ENCODE measurements at places on chromosomes 5 and 9. TPM values are rescaled to one million over a fixed set of nuclear protein-coding genes. Genes with fewer than 3 reads are reported as not detected.
A peak's percentile ranks its signal among the peaks of the same experiment; 100 is the strongest.

- no peaks in the 10 kb centered on the region for H3K36me3 ChIP-seq
- no peak overlapping the region for H3K27ac ChIP-seq
- no peaks in the 10 kb centered on the region for H3K27me3 ChIP-seq
- DNase-seq, result no peak
These were observed 981.7 kb downstream of the NR2F1-AS1 start for GRCh38 chr5:92599217-92599810.

- H3K4me1 ChIP-seq, result no peaks in the 10 kb centered on the region
- H3K36me3 ChIP-seq, result no peaks in the 10 kb centered on the region
- H3K27ac ChIP-seq, result no peak overlapping the region
- no peak overlapping the region for H3K4me3 ChIP-seq
- DNase-seq, result no peak
- H3K27me3 ChIP-seq, result no peaks in the 10 kb centered on the region
These were observed 101.9 kb downstream of the ADAMTS2 start for GRCh38 chr5:179243333-179243732.

DNA sequence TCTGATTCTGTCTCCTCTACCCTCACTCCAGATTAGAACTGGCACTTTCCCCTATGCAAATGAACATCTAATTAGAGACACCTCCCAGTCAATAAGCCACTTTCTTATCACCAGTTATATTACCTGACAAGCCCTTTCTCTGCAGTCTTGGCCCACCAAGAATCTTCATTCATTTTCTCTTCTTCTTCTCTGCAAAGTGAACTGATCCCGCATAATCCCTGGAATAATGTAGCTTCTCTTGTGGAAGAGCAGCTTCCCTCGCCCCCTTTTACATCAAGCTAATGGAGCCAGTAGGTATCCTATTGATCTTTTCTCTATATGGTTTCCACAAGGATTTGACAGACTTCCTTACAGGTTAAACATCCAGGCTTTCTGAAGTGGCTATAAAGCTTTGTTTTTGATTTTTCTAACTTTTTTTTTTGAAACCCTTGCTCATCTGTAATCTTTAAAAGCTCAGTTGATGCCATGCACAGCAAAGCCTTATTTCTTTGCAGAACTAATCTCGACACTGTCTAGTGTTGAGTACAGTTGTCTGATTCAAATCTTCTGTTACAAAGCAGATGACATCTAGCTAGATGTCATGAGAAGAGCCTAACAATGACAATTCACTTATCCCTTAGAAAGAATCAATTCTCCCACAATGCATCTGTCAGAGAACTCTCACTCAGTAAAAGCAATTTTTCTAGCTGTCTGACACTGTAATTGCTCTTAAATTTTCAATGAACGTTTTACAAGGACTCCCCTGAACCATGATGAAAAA, 281.4 kb downstream of the ISL1 start:
- H3K27ac ChIP-seq, result no peak overlapping the region
- H3K4me1 ChIP-seq, result no peaks in the 10 kb centered on the region
- H3K27me3 ChIP-seq, result no peaks in the 10 kb centered on the region

DNA sequence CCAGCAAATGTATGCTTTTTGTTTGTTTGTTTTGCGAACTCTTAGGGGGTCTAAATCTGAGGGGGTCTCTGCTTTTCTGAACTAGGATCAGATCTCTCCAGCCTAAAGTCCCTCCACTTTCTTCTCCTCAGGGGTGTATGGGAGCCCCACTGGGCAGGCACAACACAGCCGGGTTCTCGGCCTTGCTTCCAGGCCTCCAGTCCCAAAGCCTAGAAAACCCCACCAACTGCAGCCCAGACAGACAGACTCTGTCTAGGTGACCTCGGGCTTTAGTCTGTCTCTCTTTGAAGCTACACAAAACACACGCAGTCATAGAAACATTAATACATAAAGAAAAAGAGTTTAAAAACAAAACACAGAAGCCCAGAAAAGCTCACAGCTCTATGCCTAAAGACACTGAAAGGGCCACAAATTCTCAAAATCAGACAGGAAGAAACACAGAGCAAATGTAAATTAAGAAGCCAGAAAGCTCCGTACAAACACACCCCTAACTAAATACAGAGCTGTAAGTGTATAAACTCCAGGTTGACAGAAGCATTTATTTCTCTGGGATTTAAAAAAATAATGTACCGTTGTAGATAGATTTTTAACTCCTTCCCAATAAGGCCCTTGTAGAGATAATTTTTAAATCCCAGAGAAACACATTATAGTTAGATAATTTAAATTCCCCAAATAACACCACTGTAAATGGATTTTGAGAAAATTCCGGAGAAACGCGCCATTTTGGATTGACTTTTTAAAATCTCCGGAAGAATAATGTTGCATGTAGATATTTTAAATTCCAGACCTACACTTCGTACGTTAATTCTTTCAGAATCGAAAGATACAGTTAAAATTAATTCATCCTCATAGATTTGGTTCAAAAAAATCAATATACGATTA, 2.0 kb downstream of the PITX1 start:
- peak overlapping the region; percentile 30 for H3K4me3 ChIP-seq
- no peak overlapping the region for H3K27ac ChIP-seq
- peaks cover 35% of the 10 kb centered on the region for H3K4me1 ChIP-seq
- H3K36me3 ChIP-seq, result no peaks in the 10 kb centered on the region

GRCh38 chr5:84281383-84281782, 103.3 kb downstream of the EDIL3 start:
- no peaks in the 10 kb centered on the region for H3K4me1 ChIP-seq
- H3K4me3 ChIP-seq, result no peak overlapping the region
- H3K27ac ChIP-seq, result no peak overlapping the region
- H3K27me3 ChIP-seq, result no peaks in the 10 kb centered on the region

The FBXL7 gene
- total RNA-seq, result not detected

DNA sequence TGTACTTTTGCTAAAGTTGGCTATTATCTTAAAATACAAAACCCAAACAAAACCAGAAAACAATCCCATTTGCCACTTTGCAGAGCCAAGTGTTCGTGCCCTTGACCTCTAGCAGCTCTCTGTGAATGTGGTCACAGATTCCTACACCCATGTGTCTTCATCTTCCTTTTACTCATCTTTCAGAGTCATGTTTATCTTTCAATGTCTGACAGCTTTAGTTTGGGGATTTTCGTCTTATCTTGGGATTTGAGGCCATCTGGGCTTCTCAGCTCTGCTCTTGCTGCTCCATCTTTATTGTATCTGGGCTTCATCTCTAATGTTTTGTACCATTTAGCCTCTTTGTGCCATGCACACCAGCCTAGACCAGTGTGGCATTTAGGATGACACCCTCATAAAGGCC, 81.0 kb downstream of the DAPK1 start:
- H3K27ac ChIP-seq, result no peak overlapping the region
- H3K27me3 ChIP-seq, result peaks cover 7% of the 10 kb centered on the region
- H3K36me3 ChIP-seq, result no peaks in the 10 kb centered on the region
- H3K4me1 ChIP-seq, result no peaks in the 10 kb centered on the region
- H3K4me3 ChIP-seq, result no peak overlapping the region

GRCh38 chr9:13787234-13787833, 507.8 kb upstream of the MPDZ start:
- no peaks in the 10 kb centered on the region for H3K36me3 ChIP-seq
- no peak overlapping the region for H3K4me3 ChIP-seq
- H3K27ac ChIP-seq, result no peak overlapping the region
- no peak for DNase-seq
- H3K27me3 ChIP-seq, result no peaks in the 10 kb centered on the region
- H3K4me1 ChIP-seq, result no peaks in the 10 kb centered on the region

The GAS1 gene
- total RNA-seq, result 0.26 TPM

The SLC34A3 gene
- total RNA-seq, result not detected

- no peak overlapping the region for H3K27ac ChIP-seq
- H3K27me3 ChIP-seq, result no peaks in the 10 kb centered on the region
- H3K4me1 ChIP-seq, result no peaks in the 10 kb centered on the region
These were observed 90.7 kb upstream of the PANK3 start for GRCh38 chr5:168669668-168670378.

- H3K36me3 ChIP-seq, result no peaks in the 10 kb centered on the region
- no peak for DNase-seq
- peaks cover 9% of the 10 kb centered on the region for H3K27me3 ChIP-seq
- no peaks in the 10 kb centered on the region for H3K4me1 ChIP-seq
- no peak overlapping the region for H3K27ac ChIP-seq
These were observed 80.5 kb upstream of the PUM3 start for GRCh38 chr9:2924380-2924768.
